ENCODE measurements at places on chromosomes 3 and 15. TPM values are rescaled to one million over a fixed set of nuclear protein-coding genes. Genes with fewer than 3 reads are reported as not detected.

The SERINC4 gene
- polyA plus RNA-seq, result 0.24 TPM

- DNase-seq, result no peak
Observed at GRCh38 chr3:29802057-29802456, 521.2 kb downstream of the RBMS3 start.

GRCh38 chr3:128413413-128414205 is 53.1 kb downstream of the DNAJB8 start:
- DNase-seq, result no peak

DNA sequence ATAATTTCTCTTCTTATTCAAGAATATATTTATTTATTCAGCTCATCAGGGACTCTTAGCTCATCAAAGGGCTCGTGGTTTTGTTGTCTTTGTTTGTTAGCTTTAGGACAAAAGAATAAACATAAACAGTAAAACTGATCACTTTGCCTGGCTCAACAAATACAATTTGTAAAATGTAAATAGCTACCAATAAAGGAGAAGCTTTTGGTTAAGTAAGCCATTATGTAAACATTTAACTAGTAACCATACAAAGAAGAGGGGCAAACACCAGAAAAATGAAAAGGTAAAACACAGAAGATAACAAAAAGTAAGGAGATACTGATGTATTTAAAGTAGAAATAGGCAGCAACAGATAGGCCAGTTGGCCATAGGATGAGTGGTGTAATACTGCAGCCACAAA is 761.7 kb downstream of the ROBO1 start:
- DNase-seq, result no peak

DNA sequence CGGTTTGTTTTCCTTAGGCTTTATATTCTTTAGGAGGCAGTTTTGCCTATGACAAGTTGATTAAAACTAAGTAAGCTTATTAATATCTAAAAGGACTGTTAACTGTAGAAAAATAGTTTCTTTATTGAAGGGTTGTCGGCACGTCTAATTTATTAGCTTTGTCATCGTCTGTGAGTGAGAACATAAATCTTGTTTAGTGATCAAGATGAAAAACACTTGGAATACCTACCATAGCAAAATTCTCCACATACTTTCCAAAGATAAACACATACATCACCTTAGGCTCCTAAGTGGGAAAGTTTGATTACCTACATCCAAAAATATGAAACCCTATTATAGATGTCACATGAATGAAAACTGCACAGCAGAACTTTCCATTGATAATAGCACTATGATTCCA is 139.1 kb upstream of the BNIP2 start:
- DNase-seq, result no peak

GRCh38 chr3:89165636-89166263 is 58.3 kb downstream of the EPHA3 start:
- DNase-seq, result no peak

The GLDN gene
- polyA plus RNA-seq, result 0.07 TPM

DNA sequence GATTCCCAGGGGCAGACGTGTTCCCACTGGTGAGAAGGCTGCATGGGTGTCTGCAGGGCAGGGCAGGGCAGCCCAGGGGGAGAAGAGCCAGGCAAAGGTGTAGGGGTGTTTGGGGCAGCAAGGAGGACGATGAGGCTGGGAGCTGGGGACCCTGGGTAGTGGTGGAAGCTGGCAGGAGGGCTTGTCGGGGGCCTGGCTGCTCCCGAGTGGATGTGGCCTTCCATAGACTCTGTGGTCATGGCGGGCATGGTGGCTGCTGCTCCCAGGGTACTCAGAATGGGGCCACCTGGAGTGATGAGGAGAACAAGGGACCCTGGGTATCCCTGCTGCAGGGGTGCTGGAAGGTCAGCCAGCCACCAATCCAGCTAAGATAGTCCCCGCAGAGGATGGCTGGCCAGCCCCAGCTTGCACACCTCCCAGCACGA is 107.5 kb downstream of the WNT7A start:
- DNase-seq, result no peak

- DNase-seq, result no peak
Observed at GRCh38 chr15:99480016-99480810, 85.6 kb upstream of the MEF2A start.

DNA sequence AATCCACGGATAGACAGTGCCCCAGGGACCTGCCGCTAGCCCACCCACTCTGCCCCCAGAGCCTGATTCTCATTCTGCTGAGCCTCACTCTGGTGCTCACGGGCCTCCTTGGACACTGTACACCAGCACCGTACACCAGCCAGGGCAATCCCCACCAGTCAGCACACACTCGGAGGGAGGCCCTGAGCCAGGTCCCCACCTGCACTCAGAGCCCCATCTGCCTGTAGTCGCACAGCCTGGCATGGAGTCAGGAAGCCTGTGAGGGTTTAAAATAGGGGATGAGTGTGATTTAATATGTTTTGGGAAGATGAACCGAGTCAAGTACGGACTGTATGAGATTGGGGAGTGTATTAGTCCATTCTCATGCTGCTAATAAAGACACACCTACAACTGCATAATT is 223.0 kb downstream of the SLCO3A1 start:
- DNase-seq, result no peak

DNA sequence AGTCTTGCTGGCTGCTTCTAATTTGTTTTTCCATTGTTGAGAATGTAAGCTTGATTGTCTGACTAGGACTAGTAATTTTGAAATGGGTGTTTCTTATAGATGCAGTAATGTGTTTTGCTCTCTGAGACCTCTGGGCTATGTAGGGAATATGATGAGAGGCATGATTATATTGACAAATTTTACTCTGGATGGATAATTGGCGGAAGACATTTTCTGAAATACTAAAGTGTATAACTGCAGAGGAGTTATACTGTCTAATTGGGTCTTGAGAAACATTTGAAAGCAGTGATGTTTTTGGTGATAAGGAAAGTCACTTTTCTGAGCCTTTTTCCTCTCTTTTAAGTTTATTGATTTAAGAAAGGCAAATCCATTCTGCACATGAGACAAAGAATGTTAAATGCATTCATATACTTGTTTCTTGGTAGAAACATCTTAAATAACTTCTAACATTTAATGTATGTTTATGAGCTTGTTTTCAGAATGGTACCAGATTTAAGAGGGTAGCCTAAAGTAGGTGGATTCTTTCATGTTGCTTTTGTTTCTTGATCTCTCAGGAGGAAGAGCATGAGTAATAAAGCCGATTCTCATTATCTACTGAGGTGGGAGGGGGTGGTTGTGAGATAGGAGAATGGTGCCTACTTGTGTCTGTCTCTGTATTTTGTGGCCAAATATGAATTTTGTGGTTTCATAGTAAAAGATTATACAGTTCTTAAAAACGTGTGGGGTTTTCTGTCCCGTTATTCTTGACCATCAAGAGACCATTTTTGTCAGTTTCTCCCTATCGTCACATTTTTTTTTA is 2.0 kb downstream of the ATP2C1 start:
- no peak for DNase-seq

The ACKR2 gene
- polyA plus RNA-seq, result 2.2 TPM

All from renal cortex interstitium (tissue), 15 donors.